Activated CD4-positive, alpha-beta T cell treated with anti-CD3 and anti-CD28 coated beads for 4 hours (primary cell): ENCODE measurements at places on chromosomes 12 and 14.

DNA sequence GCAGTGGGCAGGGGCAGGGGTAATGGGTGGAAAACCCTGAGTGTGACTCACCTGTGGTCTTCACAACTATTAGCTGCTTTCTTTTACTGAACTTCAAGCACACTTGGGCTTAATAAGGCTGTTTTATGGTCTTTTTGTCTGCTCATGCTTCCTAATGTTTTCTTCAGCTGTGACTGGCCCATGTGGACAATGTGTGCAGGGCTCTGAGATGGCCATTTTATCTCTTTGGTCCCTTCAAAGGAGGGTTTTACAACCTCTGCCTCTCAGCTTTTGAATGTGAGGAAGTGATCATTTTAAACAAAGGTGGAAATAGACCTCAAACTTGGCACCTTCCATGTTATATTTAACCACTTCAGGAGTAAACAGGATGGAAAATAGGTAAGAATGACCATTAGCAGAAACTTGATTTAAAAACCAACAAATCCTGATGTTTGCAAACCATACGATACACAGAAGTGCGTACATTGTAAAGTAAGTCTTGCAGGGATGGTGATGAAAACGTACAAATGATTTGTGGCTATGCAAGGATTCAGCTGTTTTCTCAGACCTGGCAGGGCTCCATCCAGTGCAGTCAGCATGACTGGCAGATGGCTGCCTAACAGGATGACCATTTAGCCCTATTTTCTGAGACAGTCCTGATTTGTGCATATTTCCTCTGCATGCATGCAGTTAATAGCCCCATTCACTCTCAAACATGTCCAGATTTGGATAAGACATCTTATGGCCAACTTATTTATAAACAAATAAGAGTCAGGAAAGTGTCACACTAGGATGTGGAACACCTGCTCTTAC lies 103.2 kb downstream of the SLC38A4 start:
- no peak for DNase-seq

DNA sequence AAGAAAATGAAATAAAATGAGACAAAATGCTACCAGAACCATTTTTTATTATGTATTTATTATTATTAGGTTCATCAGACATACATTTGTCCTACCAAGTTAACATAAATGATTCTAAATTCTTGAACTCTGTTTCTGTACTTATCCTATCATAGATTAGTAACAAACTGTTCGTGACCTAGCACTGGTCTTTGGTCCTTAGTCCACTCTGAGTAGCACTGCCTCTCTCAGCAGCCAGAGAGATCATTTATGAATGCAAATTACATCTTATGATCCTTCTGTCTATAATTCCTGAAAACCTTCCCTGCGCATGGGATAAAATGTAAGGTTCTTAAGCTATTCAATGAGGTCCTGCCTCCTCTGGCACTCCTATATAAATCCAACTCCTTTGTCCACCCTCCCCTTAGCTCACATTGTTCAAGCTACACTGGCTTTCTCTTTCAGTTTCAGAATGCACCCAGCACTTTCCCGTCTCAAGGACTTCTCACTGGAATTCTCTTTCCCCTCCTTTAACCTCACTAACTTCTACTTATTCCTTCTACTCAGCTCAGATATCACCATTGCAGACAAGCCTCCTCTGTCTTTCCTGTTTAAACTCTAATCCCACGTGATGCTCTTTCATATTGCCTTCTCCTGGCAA lies 17.1 kb downstream of the PDZRN4 start:
- no peak for DNase-seq

- peak; percentile 15 for DNase-seq
Measured at GRCh38 chr14:54881235-54881760, 21.3 kb downstream of the GCH1 start.

DNA sequence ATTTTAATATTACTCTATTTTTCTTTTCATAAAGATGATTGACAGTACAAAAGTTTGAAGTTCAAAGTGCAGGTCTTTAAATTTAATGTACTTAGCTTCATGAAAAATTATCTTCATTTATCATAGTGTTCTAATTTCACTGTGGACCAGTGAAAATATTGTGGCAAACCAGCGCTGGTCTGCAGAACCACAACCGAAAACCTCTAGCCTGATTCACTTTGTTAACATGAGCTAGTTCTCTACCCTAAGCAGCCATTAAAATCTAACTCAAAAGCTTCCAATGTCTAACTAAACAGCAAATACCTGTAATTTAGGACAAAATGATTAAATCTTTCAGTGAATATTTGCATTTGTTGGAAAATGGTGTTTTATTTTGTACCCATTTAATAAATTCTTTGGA lies 161.1 kb upstream of the TMTC2 start:
- no peak for DNase-seq

- DNase-seq: no peak
Measured at GRCh38 chr12:20109676-20110075, 258.7 kb upstream of the PDE3A start.

DNA sequence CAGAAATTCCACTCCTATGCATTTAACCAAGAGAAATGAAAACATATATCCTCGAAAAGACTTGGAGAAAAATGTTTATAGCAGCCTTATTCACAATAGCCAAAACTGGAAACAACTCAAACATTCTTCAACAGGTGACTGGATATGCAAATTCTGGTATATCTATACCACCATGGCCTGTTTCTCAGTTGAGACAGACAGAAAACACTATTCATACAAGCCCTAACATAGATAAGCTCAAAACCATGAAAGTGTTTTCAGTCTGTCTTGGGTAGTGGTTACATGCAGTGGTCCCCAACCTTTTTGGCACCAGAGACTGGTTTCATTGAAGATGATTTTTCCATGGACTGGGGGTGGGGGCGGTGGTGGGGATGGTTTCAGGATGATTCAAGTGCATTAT lies 83.8 kb downstream of the SRGAP1 start:
- no peak for DNase-seq

GRCh38 chr14:72880820-72881219 lies 13.1 kb downstream of the DPF3 start:
- no peak for DNase-seq

DNA sequence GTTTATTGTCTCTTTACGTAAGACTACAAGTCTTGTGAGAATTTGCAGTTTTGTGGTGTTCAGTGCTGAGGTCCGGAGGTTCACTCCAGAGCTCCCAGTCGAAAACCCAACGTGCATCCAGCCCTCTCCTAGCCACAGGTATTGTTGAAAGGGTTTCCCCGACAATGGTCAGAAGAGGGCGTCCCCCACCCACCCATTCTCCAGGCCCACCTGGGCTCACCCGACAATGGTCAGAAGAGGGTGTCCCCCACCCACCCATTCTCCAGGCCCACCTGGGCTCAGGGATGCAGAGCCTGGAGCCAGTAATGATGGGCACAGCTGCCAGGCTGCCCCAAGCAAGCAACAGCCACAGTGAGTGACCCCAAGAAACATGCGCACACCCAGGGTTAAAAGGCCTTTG lies 126.8 kb upstream of the EVL start:
- DNase-seq: no peak

DNA sequence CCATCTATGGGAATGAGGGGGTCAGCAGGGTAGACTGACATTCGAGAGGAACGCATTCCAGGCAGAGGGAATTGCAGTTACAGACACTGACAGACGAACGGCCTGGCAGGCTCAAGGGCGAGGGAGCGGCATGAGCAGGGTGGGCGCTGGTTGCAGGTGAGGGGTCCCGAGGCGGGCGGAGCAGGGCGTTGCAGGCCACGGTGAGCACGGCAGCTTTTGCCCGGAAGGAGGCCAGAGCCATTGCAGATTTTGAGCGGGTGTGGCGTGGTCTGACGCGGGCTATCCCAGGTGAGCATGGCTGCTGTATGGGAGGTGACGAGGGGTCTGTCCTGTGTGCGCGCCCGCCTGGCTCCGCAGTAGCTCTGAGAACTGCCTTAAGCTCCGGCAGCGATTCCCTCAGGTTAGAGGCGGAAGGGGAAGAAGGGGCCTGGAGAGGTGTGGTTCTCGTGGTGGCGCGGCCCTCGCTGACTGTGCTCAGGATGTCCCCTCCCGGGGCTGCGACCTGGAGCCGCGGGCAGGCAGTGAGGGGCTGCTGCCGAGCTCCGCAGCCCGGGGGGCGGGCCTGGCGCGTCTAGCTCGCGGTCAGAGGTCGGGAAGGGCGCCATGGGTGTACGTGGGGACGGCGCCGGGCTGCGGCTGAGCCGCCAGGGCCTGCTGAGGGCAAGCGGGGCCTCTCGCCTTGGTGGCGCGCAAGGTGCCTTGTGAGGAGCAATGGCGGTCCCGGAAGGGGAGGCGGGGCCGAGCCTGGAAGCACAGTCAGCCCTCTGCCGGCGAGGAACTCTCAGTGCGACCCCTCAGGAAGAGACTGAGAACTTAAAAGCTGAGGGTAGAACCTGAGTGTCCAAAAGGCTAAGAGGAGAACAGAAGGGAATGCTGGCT lies 177.1 kb downstream of the CACNA1C start:
- DNase-seq: no peak

DNA sequence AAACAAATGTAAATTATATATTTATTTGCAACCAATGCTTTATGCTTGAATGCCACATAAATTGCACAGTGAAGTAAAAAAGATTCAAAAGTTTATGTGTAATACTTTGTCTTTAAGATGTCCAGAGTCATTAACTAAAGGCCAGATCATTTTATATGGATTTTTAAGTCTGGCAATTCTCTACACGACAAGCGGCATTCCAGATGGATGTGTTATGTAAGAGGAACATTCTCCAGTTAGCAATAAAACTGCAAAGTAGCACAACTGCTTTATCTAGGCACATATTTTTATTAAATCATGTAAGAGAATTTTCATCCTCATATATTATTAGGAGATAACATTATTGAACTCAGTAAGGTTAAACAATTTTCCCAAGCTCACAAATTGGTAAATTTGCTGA lies 1717.7 kb upstream of the SEL1L start:
- no peak for DNase-seq

DNA sequence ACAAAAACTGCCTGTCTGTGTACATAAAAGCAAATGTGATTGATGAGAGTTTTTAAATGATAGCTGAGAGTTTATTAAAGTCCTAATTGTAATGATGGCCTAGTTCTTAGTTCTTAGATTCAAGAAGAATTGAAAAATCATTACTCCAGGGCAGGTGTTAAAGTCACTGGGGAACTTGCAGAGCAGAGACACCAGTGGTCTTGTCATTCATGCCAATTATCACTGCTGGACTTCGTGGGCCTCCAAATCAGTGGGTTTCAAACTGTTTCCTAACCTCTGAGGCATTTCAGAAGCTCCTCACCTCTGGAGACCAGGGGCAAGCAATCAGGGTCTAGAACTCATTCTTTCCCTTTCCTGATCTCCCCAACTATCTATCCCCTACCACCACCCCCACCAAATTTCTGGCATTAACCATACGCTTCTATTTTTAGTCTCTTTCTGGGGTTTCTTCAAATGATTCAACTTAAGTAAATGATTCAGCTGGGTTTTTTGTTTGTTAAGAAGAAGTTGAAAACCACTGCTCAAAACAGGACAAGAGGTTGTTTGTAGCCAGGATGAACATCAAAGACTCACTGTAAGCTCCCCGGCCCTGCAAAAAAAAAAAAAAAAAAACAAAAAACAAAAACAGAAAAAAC lies 80.1 kb downstream of the CEP83 start:
- no peak for DNase-seq

DNA sequence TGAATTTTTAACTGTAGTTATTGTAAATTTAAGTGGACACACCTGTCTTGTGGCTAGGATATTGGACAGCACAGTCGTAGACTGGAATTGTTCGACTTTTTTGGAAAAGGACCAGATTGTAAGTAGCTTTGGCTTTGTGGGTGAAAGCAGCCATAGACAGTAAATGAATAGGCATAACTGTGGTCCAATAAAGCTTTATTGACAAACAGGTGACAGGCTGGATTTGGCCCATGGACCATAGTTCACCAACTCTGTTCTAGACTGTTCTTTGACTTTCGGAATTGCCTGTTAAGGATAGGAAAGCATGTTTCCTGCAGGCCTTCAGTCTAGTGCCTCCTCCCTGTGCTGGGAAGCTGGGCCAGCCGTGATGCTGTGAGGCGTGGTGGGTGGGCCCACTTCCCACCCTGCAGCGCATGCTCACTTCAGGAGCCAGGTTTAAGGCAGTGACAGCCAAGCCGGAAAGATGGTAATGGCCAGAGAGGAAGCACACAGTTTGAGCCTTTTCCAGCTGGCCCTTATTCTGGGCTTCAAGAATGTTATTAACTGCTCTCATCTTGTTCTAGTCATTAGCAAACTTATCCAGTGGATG lies 51.8 kb downstream of the PPP2R5C start:
- DNase-seq: no peak

- no peak for DNase-seq
Measured at GRCh38 chr14:51367600-51367931, 127.5 kb downstream of the TMX1 start.

- peak; percentile 24 for DNase-seq
Measured at GRCh38 chr14:64704143-64704742, at the start of gene PLEKHG3. TSS of gene PLEKHG3 (plus strand) at chr14:64704424. CDS start at chr14:64727632, 23,208 bp downstream.

GRCh38 chr14:25231004-25231403 lies 181.1 kb upstream of the STXBP6 start:
- DNase-seq: no peak

- no peak for DNase-seq
Measured at GRCh38 chr12:34219046-34219770, 196.9 kb downstream of the ALG10 start.

- DNase-seq: no peak
Measured at GRCh38 chr12:7542813-7543212, 39.2 kb upstream of the CD163 start.

DNA sequence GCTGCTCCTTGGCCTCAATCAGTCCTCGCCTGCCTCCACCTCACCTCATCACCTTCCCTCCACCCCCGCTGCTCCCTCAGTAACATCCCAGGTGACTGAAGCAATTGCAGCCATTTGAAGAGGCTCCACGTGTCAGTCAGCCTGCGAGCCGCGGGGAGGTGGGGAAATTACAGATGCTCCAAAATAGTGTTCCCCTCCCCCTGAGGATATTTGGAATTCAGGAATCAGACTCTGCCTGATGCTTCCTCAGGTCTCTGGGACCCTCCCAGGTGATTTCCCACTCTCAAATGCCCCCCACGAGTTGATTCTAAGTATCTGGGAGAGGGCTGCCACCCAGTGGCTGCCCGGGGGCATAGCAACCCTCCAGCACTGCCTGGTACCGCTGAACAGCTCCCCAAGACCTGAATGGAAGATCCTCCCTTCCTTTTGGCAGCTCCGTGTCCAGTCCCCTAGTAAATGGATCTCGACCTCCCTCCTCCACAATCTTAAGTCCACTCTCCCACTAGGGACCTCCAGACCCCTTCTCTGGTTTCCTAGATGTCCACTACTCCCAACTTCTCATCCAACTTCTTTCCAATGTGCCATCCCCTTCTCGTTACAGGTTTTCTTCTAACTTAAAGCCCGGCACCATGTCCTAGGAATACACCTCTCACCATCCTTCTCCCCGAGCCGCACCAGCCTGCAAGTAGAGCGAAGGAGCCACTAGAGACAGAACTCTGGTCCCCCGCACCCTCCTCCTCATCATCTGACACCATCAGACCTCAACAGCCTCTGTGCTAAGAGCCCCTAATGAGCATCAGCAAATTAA lies 1.4 kb upstream of the ASIC1 start:
- peak; percentile 62 for DNase-seq
